ENCODE measurements at places on chromosomes 13 and 19.

DNA sequence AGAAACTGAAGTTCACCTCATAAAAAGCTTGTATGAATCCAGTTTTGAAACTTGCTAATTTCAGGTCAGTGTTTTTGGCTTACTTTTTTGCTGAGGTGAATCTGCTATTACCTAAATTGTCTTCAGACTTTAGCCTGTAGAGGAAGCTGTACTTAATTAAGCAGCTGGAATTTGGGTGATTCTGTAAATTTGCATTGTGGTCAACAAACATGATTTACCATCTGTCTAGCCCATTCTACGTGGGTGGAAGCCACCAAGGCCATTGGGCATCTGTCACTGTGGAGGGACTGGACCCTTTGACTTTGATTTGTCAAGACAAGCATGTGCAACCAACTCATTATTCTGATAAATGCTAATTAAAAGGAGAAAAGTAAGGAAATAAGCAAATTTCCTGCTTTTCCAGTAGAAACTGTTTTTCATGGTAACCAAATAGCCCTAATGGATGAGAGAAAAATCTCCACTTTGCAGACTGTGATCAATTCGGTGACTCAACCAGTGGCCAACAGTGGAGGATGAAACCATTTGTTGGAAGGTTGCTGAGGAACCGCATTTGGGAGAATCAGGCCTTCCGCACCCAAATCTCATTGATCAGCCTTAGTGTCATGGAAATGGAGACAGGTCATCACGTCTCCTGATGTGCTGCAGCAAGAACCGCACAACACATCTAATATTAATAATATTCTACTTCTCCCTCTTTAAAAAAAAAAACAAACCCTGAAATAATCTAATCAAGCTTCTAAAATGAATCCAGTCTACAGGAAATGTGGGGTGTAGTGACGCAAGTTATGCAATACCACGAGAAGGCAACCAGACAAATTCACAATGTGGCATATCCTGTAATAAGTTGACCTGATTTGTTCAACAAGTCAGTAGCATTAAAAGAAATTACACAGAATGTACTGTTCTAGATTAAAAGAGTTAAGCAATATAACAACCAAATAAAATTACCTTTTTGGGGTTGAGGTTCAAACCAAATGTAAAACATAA lies 54.3 kb downstream of the GARRE1 start:
- DNase-seq: no peak

DNA sequence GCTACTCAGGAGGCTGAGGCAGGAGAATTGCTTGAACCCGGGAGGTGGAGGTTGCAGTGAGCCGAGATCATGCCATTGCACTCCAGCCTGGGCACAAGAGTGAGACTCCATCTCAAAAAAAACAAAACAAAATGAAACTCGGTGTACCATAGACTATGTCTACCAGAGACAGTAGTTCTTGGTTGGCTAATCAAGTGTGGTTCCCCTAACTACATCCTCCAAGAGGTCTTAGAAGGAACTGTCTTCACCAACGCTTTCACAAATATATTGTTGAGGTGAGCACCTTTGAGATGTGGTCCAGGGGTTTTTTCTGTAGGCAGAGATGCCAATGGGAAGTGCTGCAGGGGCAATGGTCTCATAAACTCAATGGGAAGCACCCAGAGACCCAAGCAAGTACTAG lies 48.0 kb downstream of the RFC3 start:
- DNase-seq: no peak

GRCh38 chr13:19742643-19743042 lies 40.1 kb downstream of the PSPC1 start:
- DNase-seq: no peak

- no peak for DNase-seq
Observed at GRCh38 chr19:8209462-8210378, 550 bp downstream of the CERS4 start.

DNA sequence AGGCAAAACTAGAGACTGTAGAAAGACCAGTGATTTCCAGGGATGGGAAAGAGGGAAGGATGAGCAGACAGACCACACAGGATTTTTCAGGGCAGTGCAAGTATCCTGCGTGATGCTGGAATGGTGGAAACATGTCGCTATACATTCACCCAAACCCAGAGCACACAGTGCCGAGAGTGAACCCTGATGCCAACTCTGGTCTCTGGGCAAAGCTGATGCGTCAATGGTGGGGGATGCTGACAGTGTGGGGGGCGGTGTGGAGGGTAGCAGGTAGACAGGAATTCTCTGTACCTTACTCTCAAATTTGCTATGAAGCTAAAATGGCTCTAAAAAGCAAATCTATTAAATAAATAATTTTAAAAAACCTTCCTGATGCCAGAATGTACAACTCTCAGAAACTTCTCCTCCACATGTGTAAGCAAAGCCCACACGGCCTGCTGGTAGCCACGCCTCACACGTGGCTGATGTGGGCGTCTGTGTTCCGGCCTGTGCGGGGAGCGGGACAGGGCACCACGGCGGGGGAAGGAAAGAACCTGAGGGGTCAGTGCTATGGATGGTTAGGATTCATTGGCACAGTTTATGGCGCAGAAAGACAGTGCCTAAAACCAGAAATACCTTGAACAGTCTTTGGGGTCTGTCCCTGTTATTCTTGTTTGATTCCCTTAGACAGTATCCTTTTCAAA lies 23.9 kb downstream of the CARS2 start:
- no peak for DNase-seq

- no peak for DNase-seq
Observed at GRCh38 chr13:102869948-102870676, 24.3 kb downstream of the ERCC5 start.

DNA sequence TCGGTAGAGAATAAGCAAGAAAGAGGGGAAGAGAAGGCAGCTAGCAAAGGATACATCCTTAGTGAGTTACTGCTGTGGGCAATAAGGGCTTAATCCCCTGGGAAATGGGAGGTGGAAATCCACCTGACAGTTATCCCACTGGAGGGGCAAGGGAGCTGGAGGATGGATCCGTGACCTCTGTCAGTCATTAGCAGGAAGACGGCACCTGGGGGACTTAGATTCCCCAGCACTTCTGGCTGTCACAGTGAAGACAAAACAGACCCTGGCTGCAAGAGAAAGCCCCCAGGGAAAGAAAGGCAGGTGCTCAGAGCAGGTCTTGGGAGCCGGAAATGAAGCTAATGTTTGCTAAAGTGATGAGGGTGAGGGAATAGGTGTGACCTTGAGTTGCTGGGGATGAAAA lies 70.4 kb upstream of the MRI1 start:
- DNase-seq: no peak

DNA sequence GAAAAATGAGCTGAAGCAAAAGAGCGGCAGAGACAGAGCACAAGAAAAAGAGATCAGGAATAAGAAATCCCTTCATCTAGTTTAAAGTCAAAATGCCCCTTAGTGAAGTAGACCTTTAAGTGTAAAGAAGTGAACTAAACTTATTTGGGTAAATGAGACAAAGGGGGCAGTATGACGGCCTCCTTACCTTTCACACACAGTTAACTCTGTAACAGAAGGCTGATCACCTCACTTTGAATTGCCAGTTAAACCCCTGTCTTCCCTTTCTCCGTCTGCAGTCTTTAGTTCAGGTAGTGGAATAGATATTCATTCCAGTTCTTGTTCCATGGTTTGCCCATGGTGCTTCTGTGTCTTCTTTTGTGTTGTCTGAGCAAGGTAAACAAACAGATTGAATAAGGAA lies 1029.8 kb downstream of the DIAPH3 start:
- DNase-seq: no peak

DNA sequence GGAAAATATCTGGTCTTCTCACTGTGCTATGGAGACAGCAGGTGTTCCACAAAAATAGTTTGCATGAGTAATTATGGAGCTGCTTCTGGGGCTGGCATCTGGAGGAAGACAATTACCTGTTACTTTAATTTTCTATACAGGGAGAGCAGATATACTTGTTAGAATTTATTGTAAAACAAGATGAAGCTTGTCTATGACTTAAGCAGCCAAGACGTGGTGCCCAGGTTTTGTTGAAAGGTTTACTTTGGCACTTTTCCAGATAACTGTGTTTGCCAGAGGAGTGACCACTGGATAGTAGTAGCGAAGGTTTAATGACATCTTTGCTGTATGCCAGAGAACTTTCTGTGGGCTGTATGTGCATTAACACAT lies 134.5 kb upstream of the KL start:
- no peak for DNase-seq

- DNase-seq: no peak
Observed at GRCh38 chr13:20512042-20512683, 13.5 kb downstream of the CRYL1 start.

GRCh38 chr13:93318534-93319254 lies 92.1 kb downstream of the GPC6 start:
- DNase-seq: no peak

- no peak for DNase-seq
Observed at GRCh38 chr13:27148900-27149299, 22.7 kb downstream of the USP12 start.

GRCh38 chr19:41234512-41235168 lies 15.6 kb downstream of the AXL start:
- DNase-seq: no peak

- peak; percentile 95 for DNase-seq
Observed at GRCh38 chr19:2385053-2385721, 25.1 kb downstream of the TMPRSS9 start.

- DNase-seq: no peak
Observed at GRCh38 chr13:80161896-80162295, 179.0 kb downstream of the SPRY2 start.

- DNase-seq: no peak
Observed at GRCh38 chr13:33349288-33349985, 63.9 kb upstream of the STARD13 start.

- no peak for DNase-seq
Observed at GRCh38 chr19:52453324-52454094, at the start of gene ZNF578. Gene ZNF578, plus strand, starts transcription at chr19:52453553. Its CDS starts 48,293 bp downstream, at chr19:52501846.

GRCh38 chr13:37257706-37258105 lies 152.2 kb upstream of the CSNK1A1L start:
- no peak for DNase-seq

DNA sequence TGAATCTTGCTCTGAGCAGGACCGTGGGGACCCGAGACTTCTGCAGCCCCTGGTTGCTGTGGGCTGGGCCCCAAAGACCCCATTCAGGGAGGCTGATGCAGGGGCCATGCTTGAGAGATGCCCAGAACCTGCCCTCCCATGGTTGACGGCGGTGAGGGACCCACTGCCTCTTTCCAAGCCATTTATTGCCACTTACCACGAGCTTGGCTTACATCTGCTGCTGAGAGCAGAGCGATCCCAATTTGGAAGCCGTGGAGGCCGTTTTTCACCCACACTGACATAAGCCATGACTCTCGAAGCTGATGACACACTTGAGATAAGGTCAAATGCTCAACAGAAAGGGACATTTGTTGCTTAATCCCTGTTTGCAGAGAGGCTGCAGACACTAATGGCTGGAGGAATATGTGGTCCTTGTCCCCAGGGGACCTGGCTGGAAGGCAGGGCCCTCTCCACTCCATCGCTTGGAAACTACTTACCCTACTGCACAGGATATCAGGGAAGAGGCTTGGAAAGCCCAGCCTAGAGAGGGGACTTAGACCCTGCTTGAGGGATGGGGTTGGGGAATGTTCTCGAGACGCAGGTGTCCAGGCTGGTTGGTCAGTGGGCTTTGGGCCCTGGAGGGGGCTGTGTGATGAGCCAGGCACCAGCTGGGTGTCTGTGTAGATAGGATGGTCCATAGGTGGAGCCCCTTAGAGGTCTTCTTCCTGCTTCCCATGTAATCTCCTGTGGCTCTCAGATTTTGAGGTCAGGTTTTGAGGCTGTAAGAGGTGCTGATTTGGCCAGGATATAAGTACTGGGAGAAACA lies 15.3 kb downstream of the ZNF536 start:
- DNase-seq: no peak

- DNase-seq: no peak
Observed at GRCh38 chr19:44303320-44303719, 1.5 kb downstream of the ZNF235 start.

GRCh38 chr13:113657851-113658741 lies at the start of gene ATP4B:
Gene ATP4B, minus strand, starts transcription at chr13:113658198. Its CDS starts 54 bp downstream, at chr13:113658144.
- DNase-seq: no peak

DNA sequence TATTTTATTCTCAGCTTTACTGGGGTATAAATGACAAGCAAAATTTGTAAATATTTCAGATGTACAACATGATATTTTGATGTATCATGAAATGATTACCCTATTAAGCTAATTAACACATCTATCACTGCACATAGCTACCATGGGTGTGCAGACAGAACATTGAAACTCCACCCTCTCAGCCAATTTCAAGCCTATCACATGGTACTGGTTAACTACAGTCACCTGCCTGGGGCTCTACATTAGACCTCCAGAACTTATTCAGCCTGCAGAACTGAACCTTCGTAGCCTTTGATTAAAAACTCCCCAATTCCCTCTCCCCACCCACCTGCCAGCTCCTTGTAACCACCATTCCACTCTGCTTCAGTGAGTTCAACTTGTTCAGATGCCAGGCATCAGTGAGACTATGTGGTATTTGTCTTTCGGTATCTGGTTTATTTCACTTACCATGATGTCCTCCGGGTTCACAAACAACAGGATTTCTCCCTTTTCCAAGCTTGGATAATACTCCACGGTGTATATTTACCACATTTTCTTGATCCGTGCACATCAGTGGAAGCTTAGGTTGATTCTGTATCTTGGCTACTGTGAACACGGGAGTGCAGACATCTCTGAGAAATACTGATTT lies 19.2 kb downstream of the RAB20 start:
- no peak for DNase-seq

DNA sequence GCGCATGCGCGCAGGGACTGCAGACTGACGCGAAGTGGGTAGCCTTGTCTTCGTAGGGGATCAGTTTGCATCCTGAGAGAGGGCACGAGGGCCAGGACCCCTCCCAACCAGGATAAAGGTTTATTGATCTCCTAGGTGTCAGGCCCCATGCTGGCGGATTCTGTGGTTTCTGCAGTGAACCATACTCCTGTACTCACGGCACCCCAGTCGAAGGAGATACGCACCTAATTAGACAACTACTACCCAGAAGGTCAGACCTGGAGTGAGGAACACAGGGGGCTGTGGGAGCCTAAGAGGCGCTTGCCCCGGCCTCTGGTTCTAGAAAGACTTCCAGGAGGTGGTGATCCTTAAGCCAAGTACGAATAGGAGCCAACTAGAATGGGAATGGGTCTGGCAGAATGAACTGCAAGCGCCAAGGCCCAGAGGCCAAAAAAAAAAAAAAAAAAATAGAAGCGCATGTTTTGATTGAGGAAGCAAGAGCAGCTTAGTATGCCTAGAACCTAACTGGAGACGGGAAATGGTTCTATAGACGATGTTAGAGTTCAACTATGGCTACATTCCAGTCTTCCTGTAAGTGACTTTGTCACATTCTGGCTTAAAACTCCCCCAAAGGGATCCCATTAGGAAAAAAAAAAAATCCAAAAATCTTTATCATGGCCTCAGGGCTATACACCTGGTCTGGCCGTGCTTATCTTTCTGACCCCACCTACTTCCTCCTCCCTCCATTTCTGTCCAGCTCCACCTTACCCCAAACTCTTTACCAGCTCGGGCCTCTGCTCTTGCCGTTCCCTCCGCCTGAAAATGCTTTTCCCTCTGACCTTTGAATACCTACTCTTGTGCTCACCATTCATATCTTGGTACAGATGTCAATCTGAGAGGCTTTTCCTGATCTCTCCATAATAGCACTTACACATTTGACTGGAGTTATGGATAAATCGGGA lies 902 bp upstream of the ZNF428 start:
- no peak for DNase-seq

Data from NCI-H2029 (cell line).